ENCODE measurements at places on chromosomes 7 and 10. TPM values are rescaled to one million over a fixed set of nuclear protein-coding genes. Genes with fewer than 3 reads are reported as not detected.

The TLL2 gene
- 0.13 TPM for total RNA-seq

The DDX21 gene
- total RNA-seq, result 79.9 TPM

The LMBR1 gene
- 56.6 TPM for total RNA-seq

The ZCCHC24 gene
- total RNA-seq, result 33.8 TPM

The ASL gene
- total RNA-seq, result 40.0 TPM

The PBLD gene
- 4.4 TPM for total RNA-seq

The ACBD7 gene
- total RNA-seq, result 0.83 TPM

The STEAP4 gene
- 5.9 TPM for total RNA-seq

The EPO gene
- not detected for total RNA-seq

The IFIT1B gene
- not detected for total RNA-seq

The PHYHIPL gene
- total RNA-seq, result not detected

The C10orf120 gene
- total RNA-seq, result not detected

The LRRC18 gene
- total RNA-seq, result not detected

The MYOZ1 gene
- 0.20 TPM for total RNA-seq

The GPR85 gene
- total RNA-seq, result 1.3 TPM

The ERVW-1 gene
- not detected for total RNA-seq

The SPDYE2 gene
- not detected for total RNA-seq

The PGAM2 gene
- total RNA-seq, result 3.3 TPM

The TRIM74 gene
- total RNA-seq, result 0.23 TPM

The ZPBP gene
- total RNA-seq, result not detected

The FEZF1 gene
- not detected for total RNA-seq

The NDUFA5 gene
- total RNA-seq, result 30.4 TPM

The ATP6V0A4 gene
- not detected for total RNA-seq

The DOCK1 gene
- total RNA-seq, result 68.6 TPM

The ANKRD7 gene
- 0.20 TPM for total RNA-seq

The LEP gene
- total RNA-seq, result 0.17 TPM

The CLIP2 gene
- total RNA-seq, result 80.5 TPM

The OR2A5 gene
- total RNA-seq, result not detected

The ZSCAN21 gene
- 7.6 TPM for total RNA-seq

The IQUB gene
- 0.85 TPM for total RNA-seq

The DDC gene
- total RNA-seq, result not detected

The TAS2R41 gene
- not detected for total RNA-seq

The STEAP2 gene
- 45.2 TPM for total RNA-seq

The MKI67 gene
- 7.4 TPM for total RNA-seq

The ATOH7 gene
- total RNA-seq, result not detected

The ITGA8 gene
- 43.7 TPM for total RNA-seq

The SH2D4B gene
- total RNA-seq, result 0.07 TPM

The TPST1 gene
- 86.1 TPM for total RNA-seq

The MPP7 gene
- 0.92 TPM for total RNA-seq

The IRF5 gene
- 0.13 TPM for total RNA-seq

The SSC4D gene
- total RNA-seq, result 0.65 TPM

The OR2A25 gene
- not detected for total RNA-seq

The VENTX gene
- total RNA-seq, result not detected

The MEIG1 gene
- 0.46 TPM for total RNA-seq

The UCN3 gene
- total RNA-seq, result not detected

The CRPPA gene
- 1.4 TPM for total RNA-seq

The CLRN3 gene
- not detected for total RNA-seq

The FGL2 gene
- total RNA-seq, result 86.5 TPM

The CDK14 gene
- 35.8 TPM for total RNA-seq

The INHBA gene
- 67.4 TPM for total RNA-seq

The ELFN1 gene
- not detected for total RNA-seq

The MYO1G gene
- total RNA-seq, result 0.07 TPM
